H1 (cell line): ENCODE measurements at places on chromosomes 7 and 10. TPM values are rescaled to one million over a fixed set of nuclear protein-coding genes. Genes with fewer than 3 reads are reported as not detected.

The GOLGA7B gene
- 0.02 and 0.14 TPM in 2 replicates for polyA plus RNA-seq

The CFTR gene
- polyA plus RNA-seq, result 0.27 and 1.6 TPM in 2 replicates

The CALHM3 gene
- polyA plus RNA-seq, result 0.42 and 0.60 TPM in 2 replicates

The TACC2 gene
- polyA plus RNA-seq, result 19.0 and 21.2 TPM in 2 replicates

The HOGA1 gene
- polyA plus RNA-seq, result 0.57 and 1.00 TPM in 2 replicates

The FAM24B gene
- polyA plus RNA-seq, result 0.55 and 0.56 TPM in 2 replicates

The SPAM1 gene
- not detected in 2 replicates for polyA plus RNA-seq

The PTF1A gene
- not detected in 2 replicates for polyA plus RNA-seq

The CACNA2D1 gene
- 2.9 and 4.3 TPM in 2 replicates for polyA plus RNA-seq

The PLCE1 gene
- 0.05 and 0.06 TPM in 2 replicates for polyA plus RNA-seq

The CALU gene
- 36.2 and 67.2 TPM in 2 replicates for polyA plus RNA-seq

The LBX1 gene
- polyA plus RNA-seq, result not detected in 2 replicates
